ENCODE measurements at places on chromosomes 11 and 22.
A peak's percentile ranks its signal among the peaks of the same experiment; 100 is the strongest.

GRCh38 chr11:65421794-65422632 is 585 bp upstream of the NEAT1 start:
- peak; percentile 82 for DNase-seq

GRCh38 chr22:38104084-38104483 is 6.4 kb downstream of the BAIAP2L2 start:
- peak; percentile 46 for DNase-seq

GRCh38 chr11:111540937-111541253 is 375 bp downstream of the LAYN start:
- peak; percentile 28 for DNase-seq

GRCh38 chr11:72753341-72754148 is 1.3 kb upstream of the ARAP1 start:
- DNase-seq, result peak; percentile 44

DNA sequence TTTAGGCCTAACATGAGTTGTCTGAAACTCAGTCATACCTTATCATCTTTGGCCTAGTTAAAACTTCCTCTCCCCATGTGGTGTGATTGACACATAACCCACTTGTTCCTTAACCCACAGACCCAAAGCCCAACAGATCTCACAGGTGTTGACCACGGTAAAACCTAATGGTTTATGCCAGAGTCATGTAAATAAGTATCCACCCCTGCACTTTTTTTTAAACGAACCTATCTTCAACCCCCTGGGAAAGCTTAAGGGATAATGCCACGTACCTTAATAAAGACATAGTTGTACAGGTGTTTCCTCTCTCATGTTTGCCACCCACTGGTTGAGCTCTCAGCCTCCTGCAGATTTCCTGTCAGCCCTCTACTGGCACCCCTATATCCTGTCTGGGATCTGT is 709.3 kb upstream of the CCDC179 start:
- DNase-seq, result no peak

DNA sequence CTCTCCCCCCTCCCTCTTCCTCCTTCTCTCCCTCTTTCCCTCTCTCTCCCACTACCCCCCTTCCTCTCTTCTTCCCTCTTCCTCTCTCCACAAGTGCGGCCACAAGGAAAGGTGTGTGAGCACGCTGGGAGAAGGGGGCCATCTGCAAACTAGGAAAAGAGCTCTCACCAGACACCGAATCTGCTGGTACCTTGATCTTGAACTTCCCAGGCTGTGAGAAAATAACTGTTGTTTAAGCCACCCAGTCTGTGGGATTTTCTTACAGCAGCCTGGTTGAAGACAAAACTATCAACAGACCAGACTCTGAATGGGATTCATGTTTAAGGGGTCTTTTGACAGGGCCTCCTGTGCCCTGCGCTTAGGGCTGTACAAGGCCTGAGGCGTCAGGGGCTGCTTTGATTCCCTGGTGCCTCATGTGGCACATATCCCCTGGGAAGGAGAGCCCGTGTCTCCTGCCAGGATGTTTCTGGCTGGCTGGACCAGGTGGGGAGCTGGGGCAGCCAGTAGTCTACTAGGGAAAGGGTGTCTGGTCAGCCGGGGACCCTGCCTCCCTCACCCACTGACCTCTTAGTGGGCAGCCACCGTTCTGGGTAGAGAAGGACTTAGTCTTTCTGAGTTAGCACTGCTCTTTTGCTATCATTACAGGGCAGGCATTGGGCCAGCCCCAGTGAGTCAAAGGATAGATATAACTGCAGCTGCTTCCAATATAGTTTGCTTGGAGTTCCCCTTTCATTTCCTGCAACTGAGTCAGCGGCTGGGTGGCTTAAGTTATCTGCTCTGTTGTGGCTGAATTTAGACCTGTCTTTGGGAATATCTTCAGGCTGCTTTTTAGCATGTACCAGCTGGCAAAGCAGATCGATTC is 6.2 kb downstream of the PANX1 start:
- DNase-seq, result peak; percentile 32

DNA sequence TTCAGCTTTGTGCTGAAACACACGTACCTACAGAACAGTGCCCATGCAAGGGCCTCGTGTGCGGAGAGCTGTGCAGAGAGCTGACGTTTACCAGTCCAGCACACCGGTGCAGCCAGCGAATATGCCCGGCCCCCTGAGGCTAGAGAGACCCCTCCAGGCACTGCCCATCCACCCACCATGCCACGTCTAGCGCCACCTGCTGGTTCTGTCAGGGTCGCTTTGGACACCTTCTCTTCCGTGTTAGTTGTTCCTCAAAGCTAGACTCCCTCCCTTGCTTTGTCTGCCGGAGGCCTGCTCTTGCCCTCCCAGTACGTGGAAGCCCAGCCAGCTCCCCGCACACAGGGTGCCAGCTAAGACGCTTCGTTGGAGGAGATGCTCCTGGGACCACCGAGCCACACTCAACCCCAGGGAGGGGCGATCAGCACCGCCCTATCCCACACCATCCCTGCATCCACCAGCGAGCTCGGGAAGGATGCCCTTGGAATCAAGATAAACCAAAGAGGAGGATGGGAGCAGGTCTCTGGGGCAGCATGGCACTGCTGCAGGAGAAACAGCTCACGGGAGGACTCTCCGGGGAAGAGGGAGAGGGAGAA is 43.4 kb downstream of the CPT1A start:
- no peak for DNase-seq

DNA sequence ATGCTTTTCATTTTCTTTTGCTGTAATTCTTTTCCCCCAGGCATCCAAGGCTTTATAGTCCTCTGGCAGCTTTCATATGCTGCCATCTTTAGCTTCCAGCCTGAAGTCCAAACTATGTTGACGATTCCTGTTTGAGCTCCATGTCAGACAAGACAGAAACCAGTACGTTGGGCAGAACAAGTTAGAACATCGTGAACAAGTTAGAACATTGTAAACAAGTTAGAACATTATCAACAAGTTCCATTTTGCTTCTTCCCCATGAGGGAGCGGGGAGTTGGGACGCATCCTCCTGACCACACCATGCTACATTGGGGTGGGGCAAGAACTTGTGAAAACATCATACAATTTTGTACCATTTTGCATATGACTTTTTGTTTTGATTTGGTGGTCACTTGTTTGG is 23.9 kb downstream of the GLB1L2 start:
- no peak for DNase-seq

DNA sequence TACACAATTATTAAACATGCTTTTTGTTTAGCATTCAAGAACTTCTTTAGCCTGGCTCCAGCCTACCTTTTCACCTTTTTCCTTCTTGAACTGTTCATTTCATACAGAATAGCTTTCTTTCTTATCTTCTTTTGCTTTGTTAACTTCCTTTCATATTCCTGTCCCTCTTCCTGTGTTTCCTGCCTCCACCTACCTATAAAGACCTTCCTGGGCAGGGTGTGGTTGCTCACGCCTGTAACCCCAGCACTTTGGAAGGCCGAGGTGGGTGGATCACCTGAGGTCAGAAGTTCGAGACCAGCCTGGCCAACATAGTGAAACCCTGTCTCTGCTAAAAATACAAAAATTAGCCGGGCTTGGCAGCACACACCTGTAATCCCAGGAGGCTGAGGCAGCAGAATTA is 22.9 kb downstream of the CAPRIN1 start:
- no peak for DNase-seq

DNA sequence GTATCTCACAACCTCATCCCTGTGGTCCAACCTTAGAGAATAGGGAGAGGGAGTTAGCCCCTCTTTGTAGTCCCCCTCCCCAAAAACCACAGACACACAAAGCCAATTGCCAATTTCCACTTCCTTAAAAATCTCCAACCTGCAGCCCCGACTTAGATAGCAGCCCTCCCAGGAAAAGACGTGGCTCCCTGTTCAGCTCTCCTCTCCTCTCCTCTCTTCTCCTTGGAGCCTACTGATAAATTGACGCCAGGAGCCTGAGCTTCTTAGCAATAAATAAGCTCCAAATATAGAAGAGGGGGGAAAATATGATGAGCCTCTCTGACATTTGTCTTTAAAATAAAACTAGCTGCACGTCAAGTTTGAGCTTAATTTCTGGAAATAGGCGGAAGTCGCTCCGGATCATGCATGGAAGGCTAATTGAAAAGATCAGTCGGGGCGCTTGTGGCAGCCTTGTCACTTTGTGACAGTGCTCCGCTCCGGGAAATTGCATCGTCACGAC is 7.3 kb downstream of the PAX6 start:
- peak; percentile 45 for DNase-seq

- no peak for DNase-seq
These were observed 101.2 kb upstream of the TIMP3 start for GRCh38 chr22:32700191-32700882.

DNA sequence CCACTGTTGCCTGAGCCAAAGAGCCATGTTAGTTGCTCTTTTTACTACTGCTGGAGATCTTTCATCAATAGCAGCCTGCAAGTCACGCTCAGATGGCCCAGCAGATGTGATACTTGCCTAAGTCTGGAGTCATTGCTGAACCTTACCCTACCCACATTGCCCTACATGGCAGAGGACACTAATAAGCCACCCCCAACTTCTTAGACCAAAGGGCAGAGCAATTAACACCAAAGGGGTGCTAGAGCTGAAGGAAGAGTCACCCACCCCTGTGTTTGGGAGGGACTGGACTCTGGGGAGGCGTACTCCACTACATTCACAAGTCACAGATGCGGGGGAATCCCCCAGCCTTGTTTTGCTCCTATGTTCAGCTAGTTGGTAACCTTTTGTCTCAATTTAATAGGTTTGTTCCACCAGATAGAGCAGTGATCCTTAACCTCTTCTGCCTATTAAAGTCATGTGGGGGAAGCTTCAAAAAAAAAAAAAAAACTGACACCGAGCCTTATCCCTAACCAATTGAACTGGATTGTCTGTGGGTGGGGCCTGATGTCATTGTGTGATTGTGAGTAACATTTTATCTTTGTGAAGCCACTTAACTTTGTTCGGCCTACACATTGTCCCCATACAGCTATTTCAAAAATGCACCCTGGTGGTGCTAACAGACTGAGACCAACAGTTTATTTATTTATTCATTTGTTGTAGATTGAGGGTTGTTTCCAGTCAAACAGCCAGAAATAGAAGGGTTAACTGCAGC is 13.1 kb downstream of the ADM start:
- peak; percentile 54 for DNase-seq

DNA sequence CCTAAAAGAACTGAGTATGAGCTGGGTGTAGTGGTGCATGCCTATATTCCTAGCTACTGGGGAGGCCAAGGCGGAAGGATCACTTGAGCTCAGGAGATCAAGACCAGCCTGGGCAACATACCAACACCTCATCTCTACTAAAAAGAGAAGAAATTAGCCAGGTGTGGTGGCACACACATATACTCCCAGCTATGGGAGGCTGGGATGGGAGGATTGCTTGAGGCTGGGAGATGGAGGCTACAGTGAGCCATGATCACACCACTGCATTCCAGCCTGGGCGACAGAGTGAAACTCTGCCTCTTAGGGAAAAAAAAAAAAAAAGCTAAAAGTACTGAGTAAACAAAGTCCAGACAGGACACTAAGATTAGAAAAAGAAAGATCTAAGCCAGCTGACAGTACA is 3.5 kb upstream of the HTR3B start:
- DNase-seq, result no peak

DNA sequence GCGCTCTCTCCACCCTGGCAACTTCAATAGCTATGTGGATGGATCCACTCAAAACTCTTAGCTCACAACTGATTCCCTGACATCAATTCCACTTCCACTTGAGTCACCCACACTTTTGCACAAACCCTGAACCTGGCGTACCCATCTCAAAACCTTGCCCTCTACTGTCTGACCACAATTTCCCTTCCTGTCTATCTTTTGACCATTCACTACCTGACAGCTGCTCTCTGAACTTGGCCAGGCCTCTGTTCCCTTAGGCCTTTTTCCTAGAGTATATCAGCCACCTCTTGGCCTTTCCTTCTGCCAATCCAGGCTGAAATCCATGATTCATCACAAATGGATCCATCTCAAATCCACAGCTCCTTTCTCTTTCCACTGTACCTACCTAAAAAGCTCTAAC is 106.0 kb downstream of the RPL27A start:
- no peak for DNase-seq

DNA sequence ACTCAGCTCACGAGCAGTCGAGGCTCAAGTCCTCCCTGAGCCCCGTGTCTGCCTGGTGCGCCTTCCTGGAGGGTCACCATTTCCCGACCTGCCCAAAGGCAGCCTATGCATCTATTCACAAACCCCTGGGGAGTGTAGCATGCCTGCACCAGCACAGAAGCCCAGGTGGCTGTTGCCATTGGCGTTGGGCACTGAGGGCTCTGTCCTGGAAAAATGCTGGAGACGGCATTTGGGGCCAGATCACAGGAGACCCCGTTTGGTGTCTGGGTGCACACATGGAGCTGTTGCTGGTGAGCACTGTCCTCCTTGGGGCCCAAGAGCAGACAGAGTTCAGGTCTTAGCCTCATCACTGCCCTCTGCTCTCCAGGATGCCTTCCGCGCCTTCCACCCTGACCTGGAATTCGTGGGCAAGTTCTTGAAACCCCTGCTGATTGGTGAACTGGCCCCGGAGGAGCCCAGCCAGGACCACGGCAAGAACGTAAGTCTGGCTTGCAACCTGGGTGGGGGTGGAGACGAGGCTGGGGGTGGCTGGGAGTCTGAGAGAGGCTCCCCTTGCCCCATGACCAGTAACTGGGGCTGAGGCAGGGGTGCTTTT is 9.4 kb downstream of the FADS2 start:
- no peak for DNase-seq

GRCh38 chr11:35011389-35011788 is 95.0 kb downstream of the PDHX start:
- no peak for DNase-seq

DNA sequence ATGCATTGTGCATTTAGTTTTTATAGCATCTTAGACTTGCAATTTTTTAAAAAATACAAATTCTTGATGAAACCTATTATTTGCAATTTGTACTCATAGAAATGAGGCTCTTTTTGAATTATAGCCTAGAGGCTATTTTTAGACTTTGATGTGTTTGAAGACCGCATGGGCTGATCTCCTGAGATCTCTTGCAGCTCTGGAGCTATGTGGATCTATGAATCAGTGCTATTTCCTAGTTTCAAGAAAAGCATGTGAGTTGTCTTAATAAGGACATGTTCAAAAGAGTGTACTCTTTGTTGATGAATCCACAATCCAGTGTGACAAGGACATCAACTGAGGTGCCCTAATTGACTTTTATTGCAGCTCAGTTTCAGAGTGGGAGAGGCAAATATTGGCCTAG is 620.5 kb downstream of the ETS1 start:
- DNase-seq, result no peak

DNA sequence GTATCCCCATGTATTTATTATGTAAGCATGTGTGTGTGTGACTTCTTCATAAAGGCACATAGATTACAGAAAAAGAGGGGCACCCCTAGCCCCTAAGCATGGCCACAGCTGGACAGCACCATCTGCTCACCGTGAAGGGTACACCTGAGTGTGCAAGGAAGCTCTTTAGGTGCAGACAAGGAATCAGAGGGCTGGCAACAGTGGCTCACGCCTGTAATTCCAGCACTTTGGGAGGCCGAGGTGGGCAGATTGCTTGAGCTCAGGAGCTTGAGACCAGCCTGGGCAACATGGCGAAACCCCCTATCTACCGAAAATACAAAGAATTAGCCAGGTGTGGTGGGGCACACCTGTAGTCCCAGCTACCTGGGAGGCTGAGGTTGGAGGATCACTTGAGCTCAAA is 56.3 kb downstream of the DGCR2 start:
- DNase-seq, result no peak

GRCh38 chr22:27636716-27637508 is 164.6 kb downstream of the MN1 start:
- no peak for DNase-seq

GRCh38 chr11:117998664-117999353 is 12.6 kb downstream of the IL10RA start:
- DNase-seq, result no peak
